T-helper 9 cell (primary cell): ENCODE measurements at places on chromosomes 5 and 9.

DNA sequence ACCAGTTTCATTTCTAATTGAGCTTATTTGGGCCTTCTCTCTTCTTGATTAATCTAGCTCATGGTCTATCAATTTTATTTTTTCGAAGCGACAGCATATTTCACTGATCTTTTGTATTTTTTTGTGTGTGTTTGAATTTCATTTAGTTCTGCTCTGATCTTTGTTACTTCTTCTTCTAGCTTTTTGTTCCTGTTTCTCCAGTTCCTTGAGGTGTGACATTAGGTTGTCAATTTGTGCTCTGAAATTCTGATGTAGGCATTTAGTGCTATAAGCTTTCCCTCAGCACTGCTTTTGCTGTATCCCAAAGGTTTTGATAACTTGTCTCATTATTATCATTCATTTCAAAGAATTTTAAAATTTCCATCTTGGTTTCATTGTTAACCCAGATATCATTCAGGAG is 67.3 kb downstream of the STRBP start:
- no peak for DNase-seq

DNA sequence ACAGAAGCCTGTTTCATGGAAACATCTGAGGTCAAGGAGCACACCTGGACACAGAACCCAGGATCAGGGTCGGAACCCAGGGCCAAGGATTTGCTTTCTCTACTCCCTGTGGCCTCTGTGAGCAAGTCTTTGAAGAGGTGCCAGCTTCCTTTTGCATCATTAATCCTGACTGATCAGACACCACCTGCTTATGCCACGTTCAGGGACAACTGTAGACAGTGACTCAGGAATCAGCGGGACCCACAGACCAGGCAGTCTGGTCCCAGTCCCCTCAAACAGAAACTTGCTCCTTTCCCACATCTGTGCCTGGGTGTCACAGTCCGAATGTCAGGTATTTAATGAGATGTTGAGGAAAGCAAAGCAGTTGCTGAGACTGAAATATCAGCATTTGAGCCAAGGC is 154.8 kb downstream of the SGCD start:
- DNase-seq, result no peak

DNA sequence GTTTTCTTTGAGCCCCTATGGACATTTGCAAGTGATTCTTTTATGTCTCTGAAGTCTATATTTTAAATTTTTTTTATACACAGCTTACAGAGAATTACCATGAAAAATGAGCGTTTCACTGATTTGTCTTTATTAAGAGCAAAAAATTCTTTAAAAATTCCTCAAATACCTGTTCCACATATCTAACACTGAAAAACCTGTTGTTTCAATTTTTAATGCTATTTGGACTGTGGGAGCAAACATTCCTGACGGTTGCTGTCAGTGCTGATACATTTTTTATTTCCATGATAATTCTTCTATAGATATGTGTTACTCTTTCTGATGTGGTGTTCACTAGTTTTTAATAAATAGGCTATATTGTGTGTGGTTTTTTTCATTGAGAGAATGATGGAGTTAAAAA is 199.8 kb downstream of the GDNF start:
- DNase-seq, result no peak

- DNase-seq, result no peak
Observed at GRCh38 chr5:116573279-116573701, 1.3 kb downstream of the SEMA6A start.

DNA sequence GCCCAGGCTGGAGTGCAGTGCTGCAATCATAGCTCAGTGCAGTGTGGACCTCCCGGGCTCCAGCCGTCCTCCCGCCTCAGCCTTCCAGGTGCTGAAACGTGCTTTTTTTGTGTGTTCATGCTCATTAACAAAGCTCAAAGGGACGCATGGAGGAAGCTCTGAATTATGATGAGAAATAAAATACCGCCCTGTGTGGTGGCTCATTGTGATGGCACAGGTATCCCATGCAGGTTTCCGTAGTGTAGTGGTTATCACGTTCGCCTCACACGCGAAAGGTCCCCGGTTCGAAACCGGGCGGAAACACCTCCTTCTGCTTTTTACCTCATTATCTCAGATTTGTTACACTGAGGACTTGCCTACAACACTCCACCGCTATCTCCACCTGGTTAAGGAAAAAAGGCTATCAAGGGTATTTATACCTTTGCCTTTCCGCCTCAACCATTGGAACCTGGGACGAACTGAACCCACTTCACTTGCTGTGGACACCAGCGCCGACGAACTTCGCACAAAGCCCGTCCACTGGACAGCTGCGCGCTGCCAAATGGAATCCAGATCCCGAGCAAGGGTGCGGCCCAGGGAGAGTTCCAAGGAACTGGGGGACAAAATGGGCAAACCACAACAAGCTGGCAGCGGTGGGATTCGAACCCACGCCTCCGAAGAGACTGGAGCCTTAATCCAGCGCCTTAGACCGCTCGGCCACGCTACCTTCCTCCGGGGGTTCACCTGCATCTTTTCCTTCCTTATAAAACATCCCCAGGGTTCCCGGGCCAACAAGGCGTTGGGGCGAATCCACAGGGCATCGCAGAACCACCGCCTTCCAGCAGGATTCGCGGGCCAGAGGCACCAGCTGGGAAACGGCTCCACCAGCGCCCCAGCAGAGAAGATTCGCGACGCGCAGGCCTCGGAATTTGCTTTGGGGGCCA is 26.3 kb downstream of the OR2V2 start:
- DNase-seq, result no peak

GRCh38 chr9:137077758-137078693 is 709 bp downstream of the UAP1L1 start:
- DNase-seq, result no peak

- no peak for DNase-seq
Observed at GRCh38 chr9:7320139-7320538, 479.4 kb downstream of the DMAC1 start.

- no peak for DNase-seq
Observed at GRCh38 chr9:113650207-113651131, 186.9 kb downstream of the RGS3 start.

GRCh38 chr5:157835041-157835440 is 23.9 kb downstream of the CLINT1 start:
- no peak for DNase-seq

DNA sequence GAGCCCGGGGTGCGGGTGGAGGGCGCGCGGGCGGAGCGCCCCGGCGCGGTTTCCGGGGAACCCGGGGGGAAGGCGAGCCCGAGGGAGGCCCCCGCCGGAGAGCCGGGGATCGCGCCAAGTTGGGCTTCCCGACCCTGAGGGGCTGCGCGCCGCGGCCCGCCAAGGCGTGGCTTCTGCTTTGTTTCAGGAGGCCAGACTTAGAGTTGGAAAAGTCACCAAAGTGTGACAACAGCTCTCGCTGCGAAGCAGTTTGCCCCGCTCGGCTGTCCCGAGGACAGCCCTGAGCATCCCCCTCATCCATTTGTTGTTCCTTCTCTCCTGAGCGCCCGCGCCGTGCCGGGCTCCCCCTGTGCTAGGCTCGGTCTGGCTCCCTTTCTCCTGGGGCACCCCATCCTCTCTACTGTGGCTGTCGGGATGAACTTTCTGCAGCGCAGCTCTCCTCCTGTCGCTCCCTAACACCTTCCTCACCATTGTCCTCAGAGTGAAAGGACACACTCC is 410 bp downstream of the GLIPR2 start:
- DNase-seq, result no peak

GRCh38 chr5:138466125-138466899 is 1.0 kb downstream of the EGR1 start:
- no peak for DNase-seq

DNA sequence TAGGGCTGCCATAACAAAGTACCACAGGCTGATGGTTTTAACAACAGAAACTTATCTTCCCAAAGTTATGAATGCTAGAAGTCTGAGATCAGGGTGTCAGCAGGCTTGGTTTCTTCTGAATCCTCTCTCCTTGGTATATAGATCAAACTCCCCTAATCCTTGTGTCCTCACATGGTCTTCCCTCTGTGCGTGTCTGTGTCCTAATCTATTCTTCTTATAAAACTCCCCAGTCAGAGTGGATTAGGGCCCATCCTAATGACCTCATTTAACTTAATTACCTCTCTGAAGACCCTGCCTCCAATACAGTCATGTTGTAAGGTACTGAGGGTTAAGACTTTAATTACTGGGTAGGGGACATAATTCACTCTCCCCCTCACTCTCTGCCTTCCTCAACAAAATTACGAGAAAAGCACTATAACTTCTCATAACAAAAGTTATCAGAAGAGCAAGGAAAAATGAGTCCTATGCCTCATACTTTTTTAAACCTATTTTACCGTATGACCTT is 68.6 kb downstream of the DPYSL3 start:
- no peak for DNase-seq

- no peak for DNase-seq
Observed at GRCh38 chr5:81425569-81425968, 31.6 kb upstream of the ACOT12 start.

DNA sequence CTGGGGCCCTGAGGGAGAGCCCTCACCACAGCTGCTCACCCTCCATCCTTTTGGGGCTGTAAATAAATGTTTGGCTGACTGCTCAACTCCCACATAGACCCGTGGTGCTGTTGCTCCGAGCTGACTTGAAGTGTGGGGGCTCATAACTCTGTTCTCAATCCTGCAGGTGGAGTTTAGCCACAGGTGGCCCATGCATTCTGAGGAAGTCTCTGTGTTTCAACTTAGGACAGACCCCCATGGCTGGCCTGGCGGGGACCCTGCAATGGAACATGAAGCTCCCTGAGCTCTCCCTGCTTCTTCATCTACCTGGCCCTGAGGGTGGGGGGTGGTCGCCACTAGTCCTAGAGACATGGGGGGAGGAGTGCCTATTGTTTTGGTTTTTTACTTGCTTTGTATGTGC is 19.7 kb downstream of the NDUFS6 start:
- DNase-seq, result no peak

DNA sequence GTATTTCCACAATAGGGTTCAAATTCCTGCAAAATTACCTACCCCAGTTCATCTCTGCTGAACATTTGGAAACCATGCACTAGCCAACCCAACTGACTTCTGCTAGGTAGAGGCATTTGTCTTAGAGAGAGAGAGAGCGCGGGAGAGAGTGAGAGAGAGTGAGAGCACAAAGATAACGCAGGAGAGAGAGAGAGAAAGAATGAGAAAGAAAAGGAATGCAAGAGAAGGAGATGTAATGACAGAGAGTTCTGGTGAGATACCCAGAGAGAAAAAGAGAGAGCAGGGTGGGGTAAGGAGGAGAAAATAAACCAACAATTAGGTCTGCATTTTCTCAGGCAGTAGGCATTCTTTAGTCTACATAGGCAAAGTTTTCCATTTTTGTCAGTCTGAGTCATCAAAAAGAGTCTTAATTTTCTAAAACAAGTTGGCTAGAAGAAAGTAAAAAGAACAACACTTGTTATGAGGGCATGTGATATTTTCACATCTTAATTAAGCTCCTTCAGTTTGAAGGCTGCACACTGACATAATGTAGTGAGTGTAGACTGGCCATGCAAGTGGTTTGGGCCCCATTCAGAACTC is 98.2 kb downstream of the MAP1B start:
- no peak for DNase-seq

- DNase-seq, result no peak
Observed at GRCh38 chr9:14573319-14573718, 119.9 kb downstream of the ZDHHC21 start.

- DNase-seq, result no peak
Observed at GRCh38 chr5:68531970-68532369, 316.4 kb downstream of the PIK3R1 start.

DNA sequence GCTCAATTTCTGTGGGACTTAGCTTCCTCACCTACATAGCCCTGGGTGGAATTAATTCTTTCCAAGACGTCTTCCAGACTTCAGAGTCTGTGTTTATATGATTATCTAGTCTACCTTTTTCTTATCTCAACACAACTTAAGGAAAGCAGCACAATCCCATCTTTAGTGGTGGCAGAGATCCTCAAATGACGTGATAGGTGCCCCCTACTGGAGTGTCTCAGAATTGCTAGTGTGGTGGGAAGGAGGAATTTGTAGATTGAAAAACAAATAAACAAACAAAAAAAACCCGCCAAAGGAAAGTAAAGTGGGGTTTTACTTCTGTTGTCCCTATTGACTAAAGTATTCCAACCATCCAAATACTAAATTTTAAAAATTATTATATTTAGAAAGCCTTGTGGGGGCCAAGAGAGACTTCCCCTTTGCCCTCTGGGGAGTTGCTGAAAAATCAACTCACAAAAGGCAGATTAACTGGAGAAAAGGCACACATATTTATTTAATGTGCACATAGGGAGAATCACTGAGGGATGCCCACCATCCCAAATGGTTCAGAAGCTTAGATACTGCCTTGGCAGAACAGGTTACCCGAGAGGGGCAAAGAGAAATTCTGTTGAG is 283.3 kb downstream of the TMEM167A start:
- DNase-seq, result peak; percentile 25

GRCh38 chr5:158928404-158928803 is 171.3 kb downstream of the EBF1 start:
- no peak for DNase-seq

- DNase-seq, result no peak
Observed at GRCh38 chr9:134622896-134623257, 18.7 kb upstream of the COL5A1 start.

- no peak for DNase-seq
Observed at GRCh38 chr5:112533362-112533761, 114.3 kb upstream of the EPB41L4A start.

DNA sequence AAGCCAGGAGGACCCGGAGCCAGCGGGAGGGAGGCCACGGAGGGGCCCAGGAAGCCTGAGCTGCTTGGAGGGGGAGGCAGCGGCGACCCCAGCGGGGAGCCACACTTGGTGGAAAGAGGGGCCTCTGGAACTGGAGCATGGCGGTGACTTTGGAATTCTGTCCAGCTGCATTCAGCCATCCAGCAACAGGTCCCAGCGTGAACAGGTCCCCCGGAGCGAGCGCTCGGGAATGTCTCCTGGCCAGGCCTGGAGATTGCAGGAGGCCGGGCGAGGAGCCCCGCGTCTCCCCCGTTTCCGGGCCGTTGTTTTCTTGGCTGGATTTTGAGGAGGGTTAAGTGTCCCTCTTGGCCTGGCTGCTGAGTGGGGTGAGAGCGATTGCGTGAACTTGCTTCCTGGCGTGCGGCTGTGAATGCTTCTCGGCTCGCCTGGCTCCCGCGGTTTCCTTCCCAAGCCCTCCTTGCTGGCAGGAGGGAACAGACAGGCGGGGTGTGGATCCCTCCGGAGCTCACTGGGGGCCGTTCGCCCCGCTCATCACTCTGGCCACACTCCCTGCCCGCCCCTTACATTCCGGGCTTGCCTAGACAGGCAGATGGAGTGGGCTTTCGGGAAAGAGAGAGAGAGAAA is 125.3 kb upstream of the IRX4 start:
- DNase-seq, result no peak

DNA sequence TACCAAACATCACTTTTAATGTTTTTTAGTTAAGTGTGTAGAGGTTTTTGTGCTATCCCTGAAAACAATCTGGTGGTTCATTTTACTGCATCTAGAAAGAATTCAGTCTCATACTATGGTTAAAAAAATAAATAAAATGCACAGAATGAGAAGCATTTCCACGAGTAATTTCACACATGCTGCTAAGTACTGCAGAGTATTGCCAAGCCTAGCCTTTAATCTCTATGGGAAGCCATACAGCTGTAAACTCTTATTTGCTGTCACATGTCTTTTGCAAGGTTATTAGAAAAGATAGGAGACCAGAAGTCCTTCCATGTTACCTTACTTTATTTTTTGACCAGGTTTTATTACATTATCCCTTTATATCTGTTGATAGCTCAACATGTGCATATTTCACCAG is 37.6 kb upstream of the MAN2A1 start:
- DNase-seq, result no peak

- no peak for DNase-seq
Observed at GRCh38 chr5:116528519-116529234, 45.9 kb downstream of the SEMA6A start.
